ENCODE measurements at places on chromosomes 11 and 22.

GRCh38 chr22:44975427-44976262 is 34.2 kb downstream of the PHF21B start:
- DNase-seq, result peak; percentile 81

DNA sequence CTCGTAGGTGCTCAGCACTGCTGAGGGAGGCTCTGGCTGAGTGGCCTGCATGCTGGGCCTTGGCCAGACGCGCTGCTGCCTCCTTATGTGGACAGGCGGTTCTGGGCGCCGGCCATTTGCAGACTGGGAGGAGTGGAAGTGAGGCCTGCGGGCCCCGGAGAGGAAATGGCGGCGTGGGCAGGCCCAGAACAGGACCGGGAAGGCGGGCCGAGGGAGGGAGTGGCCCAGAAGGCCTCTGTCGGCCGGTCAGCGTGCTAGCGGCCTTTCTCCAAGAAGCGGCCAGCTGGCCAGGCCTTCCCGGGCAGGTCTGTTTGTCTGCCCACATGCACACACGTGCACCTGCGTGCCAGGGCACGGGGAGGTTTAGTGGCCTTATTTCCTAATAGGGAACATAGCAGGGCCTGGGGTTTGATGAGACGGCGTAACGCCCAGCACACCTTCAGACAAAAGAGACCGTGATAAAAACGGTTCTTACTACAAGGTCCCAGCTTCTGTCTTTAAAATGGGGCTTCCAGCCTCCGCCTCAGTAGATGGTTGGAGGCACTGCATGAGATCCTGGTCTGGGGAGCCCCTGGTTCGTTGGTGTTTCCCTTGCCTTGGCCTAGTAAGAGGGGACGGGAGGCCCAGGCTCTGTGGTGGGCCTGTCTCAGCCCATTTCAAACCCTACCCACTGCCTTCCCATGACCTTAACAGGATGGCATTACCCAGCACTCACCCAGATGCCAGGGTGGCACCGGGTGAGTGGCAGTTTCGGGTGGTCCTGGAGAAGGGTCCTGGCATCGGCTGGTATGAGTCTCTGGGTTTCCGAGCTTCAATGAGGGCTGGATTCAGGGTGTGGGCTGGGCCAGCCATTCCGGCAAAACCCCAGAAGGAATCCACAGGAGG is 65.1 kb upstream of the PPARA start:
- no peak for DNase-seq

DNA sequence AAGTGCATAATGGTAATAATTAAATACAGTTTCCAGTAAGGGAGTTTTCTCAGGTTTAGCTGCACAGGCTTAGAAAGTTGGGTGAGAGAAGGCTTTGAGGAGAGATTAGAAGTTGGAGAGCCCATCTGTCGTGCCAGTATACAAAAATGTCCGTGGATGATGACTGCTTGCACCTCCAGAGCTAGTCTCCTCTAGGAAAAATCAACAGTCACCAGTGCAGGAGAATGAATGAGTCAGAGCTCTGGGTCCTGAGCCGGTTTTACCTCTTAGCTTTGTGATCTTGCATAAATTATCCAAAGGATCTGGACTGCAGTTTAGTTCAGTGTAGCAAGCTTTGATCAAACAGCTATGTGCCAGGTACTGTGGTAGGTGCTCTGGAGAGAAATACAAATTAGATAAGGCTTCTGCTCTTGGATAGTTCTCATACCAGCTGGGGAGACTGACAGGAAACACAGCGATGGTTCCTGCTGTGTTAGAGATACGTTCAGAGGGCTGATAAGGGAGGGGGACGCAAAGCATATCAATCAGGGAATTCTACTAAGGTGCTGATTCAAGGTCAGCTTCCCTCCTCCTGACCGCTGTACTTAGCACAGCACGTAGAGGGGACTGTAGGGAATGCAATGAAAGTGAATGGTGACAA is 125.9 kb downstream of the TEAD1 start:
- DNase-seq, result no peak

DNA sequence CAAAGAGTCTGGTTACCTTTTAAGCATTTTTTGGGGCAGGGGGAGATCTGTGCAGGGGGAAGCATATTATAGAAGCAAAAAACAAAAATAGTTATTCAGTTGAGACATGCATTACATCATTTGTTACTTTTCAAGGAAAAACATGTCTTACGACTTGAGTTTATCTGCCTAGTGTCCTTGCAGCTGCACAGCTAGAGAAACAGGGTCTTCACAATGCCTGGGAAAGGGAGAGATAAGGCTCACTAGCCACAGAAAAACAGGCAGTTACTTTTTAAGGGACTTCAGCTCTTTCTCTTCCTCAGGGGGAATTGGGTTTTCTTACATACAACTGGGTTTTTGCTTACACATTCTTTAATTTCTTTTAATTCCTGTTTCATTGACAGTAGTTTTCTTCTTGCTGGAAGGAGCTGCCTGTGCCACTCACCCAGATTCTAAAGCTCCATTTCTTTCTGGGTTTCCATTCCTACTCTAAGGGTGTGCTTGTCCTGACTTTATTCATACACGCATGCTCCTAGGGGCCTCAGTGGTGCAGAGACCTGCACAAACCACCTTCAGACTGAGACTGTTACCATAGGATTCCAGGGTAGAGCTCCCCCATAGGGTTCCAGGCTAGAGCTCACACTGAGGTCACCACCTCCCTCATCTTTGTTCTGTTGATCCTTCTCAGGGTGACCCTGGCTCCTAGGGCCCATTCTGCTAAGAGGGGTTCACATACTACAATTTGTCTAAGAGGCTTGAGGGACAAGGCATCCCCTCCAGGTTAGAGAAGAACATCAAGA is 14.7 kb upstream of the UBQLNL start:
- DNase-seq, result no peak

DNA sequence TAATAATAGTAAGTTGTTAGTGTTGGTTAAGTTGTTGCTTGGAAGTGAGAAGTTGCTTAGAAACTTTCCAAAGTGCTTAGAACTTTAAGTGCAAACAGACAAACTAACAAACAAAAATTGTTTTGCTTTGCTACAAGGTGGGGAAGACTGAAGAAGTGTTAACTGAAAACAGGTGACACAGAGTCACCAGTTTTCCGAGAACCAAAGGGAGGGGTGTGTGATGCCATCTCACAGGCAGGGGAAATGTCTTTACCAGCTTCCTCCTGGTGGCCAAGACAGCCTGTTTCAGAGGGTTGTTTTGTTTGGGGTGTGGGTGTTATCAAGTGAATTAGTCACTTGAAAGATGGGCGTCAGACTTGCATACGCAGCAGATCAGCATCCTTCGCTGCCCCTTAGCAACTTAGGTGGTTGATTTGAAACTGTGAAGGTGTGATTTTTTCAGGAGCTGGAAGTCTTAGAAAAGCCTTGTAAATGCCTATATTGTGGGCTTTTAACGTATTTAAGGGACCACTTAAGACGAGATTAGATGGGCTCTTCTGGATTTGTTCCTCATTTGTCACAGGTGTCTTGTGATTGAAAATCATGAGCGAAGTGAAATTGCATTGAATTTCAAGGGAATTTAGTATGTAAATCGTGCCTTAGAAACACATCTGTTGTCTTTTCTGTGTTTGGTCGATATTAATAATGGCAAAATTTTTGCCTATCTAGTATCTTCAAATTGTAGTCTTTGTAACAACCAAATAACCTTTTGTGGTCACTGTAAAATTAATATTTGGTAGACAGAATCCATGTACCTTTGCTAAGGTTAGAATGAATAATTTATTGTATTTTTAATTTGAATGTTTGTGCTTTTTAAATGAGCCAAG is 2.7 kb downstream of the NEAT1 start:
- DNase-seq, result peak; percentile 82

GRCh38 chr11:99960536-99960935 is 726.6 kb upstream of the ARHGAP42 start:
- no peak for DNase-seq

All from activated naive CD8-positive, alpha-beta T cell treated with anti-CD3 and anti-CD28 coated beads for 36 hours (primary cell).